ENCODE measurements at places on chromosomes 4 and X.

GRCh38 chr4:1222036-1222789 lies 26.7 kb downstream of the CTBP1 start:
- no peak for DNase-seq

GRCh38 chrX:130539721-130540321 lies 138.0 kb downstream of the RBMX2 start:
- DNase-seq, result peak; percentile 3

- DNase-seq, result no peak
Observed at GRCh38 chr4:42167709-42168108, 15.3 kb upstream of the BEND4 start.

DNA sequence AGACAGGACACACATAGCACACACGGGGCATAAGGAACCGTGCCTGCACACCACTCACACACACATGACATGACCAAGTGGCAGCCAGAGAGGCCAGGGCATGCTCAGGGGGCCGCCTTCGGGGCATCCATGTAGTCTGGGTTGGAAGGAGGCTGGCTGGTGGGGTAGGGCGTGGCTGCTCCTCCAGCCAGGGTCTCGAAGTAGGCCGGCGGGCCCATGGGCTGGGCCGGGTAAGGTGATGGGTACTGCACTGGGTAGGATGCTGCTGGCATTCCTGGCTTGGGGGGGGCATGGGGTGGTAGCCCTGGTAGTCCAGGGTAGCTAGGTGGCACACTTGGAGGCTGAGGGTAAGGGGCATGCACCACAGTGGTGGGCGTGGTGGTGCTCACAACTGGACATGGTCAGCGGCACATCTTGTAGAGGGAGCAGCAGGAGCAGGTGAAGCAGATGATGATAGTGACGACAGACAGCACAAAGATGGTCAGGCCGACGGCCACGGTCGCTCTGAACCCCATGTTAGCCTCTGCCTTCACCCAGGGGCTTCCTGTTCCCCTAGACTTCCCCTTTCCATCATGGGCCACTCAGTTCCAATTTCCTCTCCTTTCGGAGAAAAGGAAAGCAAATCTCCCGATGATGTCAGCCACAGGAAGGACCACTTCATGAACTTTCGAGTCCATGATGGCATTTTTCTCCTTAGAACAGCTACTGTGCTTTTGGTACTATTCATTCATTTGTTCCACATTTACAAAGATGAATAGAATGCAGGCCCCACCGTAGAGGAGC lies 10.9 kb upstream of the DDX3X start:
- no peak for DNase-seq

DNA sequence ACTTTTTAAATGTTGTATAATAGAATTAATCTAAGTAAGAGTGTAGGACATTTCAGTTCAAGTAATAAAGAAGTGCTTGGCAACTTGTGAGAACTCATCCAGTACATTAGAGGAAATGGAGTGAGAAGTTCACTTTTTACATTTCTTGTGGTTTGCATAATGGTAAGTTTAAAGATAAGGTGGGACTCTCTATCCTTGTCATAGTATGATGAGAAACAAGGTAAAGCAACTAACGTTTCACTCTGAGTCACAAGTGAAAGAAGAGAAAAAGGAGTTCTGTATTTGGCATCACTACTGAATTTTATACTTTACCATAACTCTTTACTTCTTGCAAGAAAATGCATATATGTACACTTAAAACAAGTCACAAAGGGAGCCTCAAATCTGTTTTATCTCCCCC lies 219.4 kb downstream of the SLC4A4 start:
- no peak for DNase-seq

- no peak for DNase-seq
Observed at GRCh38 chr4:168124008-168124641, 31.8 kb downstream of the ANXA10 start.

DNA sequence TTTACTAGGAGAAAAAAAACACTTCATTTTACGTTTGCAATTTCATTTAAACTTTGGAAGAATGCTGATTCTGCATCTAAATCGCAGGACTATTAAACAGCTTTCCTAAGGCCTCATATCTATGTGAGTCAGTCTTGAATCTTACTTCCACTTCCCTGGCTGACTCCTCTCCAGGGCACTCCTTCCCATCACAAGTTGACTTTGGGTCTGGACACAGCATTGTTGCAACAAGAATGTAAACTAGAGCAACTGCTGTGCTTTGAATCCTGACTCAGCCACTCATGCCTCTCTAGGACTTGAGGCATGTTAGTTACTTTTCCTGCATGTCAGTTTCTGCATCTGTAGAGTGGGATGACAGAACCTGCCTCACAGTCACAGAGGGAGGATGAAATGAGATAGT lies 413.8 kb downstream of the FAT4 start:
- DNase-seq, result no peak

GRCh38 chrX:119015407-119016237 lies 41.2 kb downstream of the LONRF3 start:
- DNase-seq, result peak; percentile 0

GRCh38 chr4:24321131-24321530 lies 263.2 kb downstream of the DHX15 start:
- no peak for DNase-seq

DNA sequence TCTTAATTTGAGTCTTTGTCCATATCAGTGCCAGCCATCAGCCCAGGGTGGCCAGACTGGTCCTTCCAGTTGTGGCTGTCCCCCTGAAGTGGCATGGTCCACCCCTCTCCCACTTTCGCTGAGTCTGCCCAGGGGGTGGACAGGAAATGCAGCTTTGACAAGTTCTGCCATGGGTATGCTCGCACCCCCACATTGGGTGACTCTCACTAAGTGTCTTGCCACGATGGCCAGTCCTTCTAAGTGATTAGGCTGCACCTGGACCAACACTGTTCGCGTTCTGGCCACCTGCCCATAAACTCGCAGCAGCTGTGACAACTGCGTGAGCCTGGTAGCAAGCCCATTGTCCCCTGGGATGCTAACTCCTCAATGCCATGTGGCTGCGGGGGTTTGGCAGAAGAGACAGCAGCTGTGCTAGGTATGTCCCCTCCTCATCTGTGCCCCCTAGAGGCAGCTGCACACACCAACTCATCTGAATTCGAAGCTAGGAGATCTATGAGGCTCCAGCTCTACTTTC lies 10.0 kb upstream of the LNX1 start:
- DNase-seq, result no peak

- no peak for DNase-seq
Observed at GRCh38 chrX:70411475-70411874, 11.6 kb upstream of the GDPD2 start.

GRCh38 chr4:7382634-7383014 lies 52.1 kb downstream of the PSAPL1 start:
- DNase-seq, result no peak

- no peak for DNase-seq
Observed at GRCh38 chr4:154049457-154050181, 260.7 kb upstream of the SFRP2 start.

DNA sequence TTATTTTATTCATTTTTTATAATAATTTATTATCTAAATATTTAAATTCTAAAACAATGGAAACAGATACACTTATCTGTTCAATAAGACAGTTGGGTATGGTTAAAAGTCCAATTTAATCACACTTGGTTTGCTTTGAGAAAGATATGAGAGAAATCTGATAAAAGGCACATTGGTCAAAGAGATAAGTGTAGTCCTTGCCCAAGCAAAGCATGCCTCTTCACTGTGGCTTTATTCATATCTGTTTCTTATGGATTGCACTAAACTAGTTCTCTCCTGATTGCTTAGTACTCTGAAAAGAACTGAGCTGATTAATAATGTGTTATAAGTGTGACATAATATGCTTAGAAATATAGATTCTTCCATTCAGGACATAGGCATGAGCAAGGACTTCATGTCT lies 39.8 kb downstream of the CXCL1 start:
- DNase-seq, result no peak

GRCh38 chr4:186132577-186133242 lies 28.2 kb downstream of the FAM149A start:
- DNase-seq, result no peak

- no peak for DNase-seq
Observed at GRCh38 chr4:162403419-162403818, 239.6 kb upstream of the FSTL5 start.

DNA sequence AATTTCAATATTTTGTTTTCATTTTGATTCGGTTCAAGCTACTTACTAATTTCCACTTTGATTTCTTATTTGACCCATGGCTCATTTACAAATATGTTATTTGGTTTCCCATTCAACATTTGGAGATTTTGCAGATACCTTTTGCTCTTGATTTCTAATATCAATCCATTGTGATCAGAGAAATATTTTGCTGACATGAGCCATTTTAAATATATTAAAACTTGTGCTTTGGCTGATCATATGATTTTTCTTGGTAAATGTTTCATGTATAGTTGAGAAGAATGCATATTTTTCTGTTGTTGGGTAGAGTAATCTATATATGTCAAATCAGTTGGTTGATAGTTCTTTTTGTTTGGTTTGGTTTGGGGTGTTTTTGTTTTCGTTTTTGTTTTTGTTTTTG lies 95.0 kb downstream of the GASK1B start:
- DNase-seq, result no peak

DNA sequence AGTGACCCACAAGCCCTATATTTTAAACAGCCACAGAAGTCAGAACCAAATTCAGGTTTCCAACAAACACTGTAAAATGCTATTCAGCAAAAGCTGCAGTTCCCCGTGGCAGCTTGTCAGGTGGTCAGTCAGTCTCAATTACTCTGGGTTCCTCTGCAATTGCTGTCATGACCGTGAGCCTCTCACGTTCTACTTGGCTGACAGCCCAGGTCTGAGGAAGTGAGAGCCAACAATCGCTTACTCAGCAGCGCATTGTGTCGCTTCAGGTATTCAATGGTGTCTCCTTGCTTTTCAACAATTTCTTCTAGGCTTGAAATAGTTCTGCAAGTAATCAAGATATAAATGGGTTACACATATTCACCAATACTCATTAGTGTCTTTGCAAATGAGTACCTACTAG lies 25.8 kb downstream of the TRIM75 start:
- no peak for DNase-seq

GRCh38 chr4:142781114-142781513 lies 65.0 kb downstream of the INPP4B start:
- no peak for DNase-seq

DNA sequence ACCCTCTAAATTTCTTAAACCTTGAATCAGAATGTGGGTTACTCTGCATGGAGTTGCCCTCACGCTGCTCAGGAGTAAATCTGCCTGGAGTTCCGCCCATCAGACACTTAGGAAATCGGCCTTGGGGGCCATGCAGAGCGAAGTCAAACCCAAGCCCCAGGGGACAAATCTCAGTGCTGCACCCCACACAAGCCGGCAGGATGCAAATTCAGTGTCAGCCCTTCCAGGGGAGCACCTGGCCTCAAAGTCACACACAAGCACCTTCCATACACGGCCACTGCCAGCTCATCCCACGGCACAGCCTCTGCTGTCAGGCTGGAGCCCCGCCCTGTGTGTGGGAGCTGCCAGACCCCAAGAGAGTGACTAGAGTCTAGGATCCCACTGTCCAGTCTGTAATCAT lies 27.4 kb downstream of the RNF212 start:
- DNase-seq, result no peak

GRCh38 chr4:55255179-55255578 lies 90.9 kb upstream of the SRD5A3 start:
- no peak for DNase-seq

- no peak for DNase-seq
Observed at GRCh38 chr4:113756005-113756410, 5.5 kb downstream of the CAMK2D start.

DNA sequence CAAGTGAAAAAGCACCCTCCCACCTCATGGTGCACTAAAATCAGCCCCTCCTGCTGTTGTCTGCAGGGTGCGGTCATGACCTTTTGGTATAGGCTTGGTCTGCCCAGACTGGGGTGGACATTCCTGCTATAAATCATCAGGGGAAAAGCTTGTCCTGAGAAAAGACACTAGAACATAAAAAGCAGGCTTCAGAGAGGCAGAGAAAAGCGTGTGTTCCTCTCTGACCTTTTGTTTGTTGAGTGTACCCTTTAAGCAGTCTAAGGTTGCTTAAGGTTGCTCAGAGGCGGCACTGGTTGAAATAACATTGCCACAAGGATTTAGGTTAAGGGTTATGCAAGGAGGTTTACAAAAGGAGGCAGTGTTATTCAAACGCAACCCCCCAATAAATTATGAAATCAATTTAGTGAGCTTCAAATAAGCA lies 43.5 kb downstream of the CCDC158 start:
- DNase-seq, result no peak

DNA sequence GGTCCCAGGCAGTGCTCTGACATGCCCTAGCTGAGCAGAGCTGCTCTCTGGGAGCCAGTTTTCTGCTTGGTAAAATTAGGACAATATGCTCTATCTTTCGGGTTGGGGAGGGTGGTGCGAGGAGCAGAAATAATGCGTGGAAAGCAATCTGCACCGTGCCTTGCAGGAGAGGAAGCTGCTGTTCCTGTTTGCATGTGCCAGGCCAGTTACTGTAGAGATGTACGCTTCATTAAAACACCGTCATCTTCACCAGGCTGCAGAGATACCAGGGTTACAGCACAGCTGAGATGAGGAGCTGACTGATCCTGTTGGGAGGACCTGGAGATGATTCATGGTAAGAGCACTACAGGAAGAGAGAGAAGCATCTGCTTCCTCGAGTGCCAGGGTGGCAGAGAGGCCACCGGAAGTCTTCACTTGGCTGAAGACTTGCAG lies 29.5 kb upstream of the IRF2 start:
- DNase-seq, result no peak

GRCh38 chr4:27666943-27667342 lies 806.3 kb downstream of the STIM2 start:
- no peak for DNase-seq

DNA sequence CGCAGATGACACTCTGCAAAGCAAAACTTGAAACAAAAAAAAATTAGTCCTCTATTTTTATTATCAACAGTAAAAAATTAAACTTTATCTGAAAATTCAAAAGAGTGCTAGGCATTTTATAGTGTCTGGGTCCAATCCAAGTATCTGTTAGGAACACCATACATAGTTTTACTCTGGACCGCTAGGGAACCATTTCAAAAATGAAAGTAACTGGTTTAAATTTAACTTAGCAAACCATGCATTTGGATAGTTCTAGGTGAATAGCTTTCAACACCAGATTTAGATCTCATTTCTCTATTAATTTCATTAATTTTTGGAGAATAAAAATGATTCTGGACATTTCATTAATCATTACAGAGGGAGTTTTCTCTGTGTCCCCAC lies 1.2 kb downstream of the KLKB1 start:
- no peak for DNase-seq

DNA sequence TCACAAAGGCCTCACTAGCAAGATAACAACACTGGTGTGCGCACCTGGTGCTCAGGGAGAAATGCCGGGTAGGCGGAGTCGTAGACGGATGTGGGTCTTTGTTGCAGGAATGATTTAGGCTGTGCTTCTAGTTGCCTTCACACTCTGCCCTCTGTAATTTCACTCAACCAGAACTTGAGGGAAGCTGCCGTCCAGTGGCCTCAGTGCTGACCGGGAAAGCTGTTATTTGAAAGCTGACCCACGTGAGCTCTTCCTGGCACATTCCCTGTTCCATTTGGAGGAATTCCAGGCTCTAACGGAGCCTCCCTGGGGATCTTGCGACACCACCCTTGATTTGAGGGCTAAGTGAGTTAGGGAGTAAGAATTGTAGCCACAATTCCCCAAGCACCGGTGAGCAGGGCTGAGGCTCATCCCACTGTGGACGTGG lies 15.9 kb downstream of the SH3TC1 start:
- DNase-seq, result no peak

- no peak for DNase-seq
Observed at GRCh38 chrX:32842053-32842452, 369.3 kb downstream of the DMD start.
